GM04503 (cell line): ENCODE measurements at places on chromosomes 11 and 22.

DNA sequence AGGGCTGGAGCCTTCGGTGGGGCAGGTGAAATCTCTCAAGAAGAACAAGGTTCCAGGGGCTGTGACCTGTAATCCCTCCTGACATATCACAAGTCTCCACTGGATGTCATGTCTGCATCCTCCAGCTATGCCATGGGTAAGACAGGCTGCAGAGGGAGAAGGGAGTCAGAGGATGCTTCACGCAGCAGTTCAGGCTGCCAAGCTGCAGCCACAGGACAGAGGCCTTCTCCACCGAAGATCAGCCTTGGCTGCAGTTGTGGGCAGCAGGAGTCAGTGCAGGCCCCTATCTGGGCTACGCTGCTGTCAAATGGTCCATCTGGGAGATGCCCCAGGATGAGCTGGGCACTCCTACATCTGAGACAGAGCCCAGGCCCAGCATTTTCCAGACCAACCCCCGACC is 25.0 kb downstream of the DKK3 start:
- no peak for DNase-seq

- DNase-seq: no peak
These were observed 14.1 kb downstream of the VSIG10L2 start for GRCh38 chr11:125959931-125960330.

GRCh38 chr22:38286915-38287669 is 14.3 kb upstream of the TMEM184B start:
- DNase-seq: no peak

DNA sequence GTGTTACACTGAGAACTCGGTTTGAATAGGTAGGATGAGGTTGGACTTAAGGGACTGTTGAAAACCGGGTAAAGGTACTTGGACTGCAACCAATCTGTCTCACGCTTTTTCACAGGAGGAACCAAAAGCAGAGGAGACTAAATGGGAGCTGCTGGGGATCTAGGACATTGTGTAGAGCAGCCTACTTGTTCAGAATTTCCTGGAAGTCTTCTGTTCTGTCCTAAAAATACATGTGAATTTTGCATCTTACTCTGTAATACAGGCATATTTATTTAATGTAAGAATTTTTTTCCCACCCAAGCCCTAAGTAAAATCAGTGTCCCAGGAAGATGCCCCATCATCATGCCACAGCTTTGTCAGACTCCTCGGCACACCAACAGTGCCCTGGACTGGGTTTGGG is 52.1 kb upstream of the TBCEL start:
- DNase-seq: no peak

GRCh38 chr22:22060200-22061084 is 77.9 kb upstream of the TOP3B start:
- no peak for DNase-seq

GRCh38 chr11:122604621-122605020 is 50.9 kb upstream of the UBASH3B start:
- DNase-seq: no peak

- peak; percentile 93 for DNase-seq
These were observed 90.9 kb downstream of the MICAL2 start for GRCh38 chr11:12200991-12201985.

DNA sequence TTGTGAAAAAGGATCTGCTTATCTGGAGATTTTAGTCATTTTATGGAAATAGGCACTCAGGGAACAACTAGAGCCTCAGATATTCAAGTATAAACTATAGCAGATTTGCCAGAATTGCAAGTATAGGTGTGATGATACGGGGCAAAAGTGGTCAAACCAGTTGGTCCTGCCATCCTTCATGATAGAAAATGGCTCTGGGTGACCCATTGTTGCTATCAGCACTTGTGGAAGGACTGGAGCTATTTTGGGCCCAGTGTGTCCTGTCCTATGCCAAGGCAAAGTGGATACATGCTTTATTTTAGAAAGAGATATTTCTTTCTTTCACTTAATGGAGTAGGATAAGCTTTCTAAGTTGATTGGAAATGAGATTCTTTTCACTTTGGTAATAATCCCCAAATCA is 85.2 kb downstream of the PPP6R3 start:
- no peak for DNase-seq

DNA sequence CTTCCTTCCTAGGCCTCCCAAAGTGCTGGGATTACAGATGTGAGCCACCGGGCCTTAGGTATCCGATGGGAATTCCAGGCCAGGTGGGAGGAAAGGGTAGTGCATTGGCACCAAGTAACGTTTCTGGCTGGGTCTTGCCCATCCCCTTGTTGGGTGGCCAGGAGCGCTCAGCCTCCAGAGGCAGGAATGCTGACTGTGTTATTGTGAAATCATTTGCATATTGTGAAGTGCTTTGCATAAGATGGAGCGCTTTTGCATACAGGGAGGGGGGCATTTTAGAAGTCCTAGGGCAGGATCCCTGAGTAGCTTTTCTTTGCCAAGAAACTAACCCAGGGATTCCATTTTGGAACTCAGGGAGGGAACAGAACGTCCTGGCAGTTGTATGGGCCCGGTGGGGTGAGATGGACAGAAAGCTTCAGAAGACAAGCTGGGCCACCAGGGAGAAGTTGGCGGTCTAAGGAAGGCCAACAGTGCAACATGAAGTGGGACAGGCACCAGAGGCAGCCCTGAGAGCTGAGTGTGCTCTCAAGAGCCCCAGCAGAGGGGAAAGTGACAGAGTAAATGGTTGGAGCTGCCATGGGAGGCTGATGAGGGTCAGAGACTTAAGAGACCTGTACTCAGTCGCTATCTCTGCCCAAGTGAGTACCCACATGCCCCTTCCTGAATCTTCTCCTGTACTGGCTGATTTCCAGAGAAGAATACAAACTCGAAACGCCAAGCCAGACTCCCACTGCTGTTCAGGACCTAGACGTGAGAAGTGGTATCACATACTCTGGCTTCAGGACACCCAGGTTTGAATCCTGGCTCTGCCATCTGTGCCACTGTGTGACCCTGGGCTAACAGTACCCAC is 1.3 kb upstream of the SLC39A13 start:
- DNase-seq: no peak

- no peak for DNase-seq
These were observed 138.2 kb upstream of the MTMR2 start for GRCh38 chr11:96062134-96062533.

DNA sequence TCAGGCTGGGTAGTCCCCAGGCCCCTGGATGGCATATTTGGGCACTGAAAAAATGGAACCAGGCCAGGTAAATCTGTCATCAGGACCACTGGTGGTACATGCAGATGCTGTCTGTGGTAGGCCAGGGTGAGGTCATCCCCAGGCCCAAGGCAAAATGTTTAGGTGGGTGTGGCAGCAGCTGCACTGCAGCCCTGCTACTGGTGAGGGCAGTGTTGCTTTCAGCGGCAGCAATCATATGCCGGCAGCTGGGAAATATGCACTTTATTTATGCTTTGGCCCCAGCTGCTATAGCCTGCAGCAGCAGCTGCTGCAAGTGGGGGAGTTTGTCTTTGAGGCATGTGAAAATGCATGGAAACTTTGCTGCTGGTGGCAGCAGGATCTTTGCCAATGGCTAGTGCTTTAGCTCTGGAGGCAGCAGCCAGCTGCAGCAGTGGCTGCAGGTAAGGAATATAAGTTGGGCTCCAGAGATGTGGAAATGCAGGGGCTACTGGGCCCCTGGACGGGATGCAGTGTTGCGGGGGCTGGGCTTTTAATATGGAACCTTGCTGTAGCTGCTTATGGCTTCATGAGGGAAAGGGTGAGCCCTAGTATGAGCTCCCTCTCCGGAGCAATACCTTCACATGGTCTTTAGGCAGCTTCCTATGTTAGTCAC is 365.7 kb upstream of the CADM1 start:
- DNase-seq: no peak

GRCh38 chr11:32081129-32081641 is 9.7 kb upstream of the RCN1 start:
- DNase-seq: peak; percentile 70

GRCh38 chr11:20421946-20422345 is 34.4 kb downstream of the PRMT3 start:
- DNase-seq: no peak

DNA sequence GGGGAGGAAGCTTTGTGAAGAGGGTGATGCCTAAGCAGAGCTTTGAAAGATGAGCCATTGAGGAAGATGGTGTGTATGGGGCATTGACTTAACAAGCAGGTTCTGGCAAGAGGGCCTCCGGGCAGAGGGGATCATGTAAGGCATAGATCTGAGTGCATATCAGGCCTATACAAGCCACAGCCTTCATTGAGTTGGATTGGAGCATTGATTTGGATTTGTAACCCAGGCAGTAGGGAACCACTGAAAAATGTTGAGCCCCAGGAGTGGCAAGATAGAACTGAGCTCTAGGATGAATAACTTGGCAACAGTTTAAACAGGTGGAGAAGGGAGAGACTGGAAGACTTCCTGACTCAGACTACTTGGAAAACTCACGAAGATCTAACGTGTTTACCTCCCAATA is 21.4 kb downstream of the PANX1 start:
- DNase-seq: no peak

GRCh38 chr11:67118181-67118766 is 789 bp upstream of the KDM2A start:
- DNase-seq: no peak

DNA sequence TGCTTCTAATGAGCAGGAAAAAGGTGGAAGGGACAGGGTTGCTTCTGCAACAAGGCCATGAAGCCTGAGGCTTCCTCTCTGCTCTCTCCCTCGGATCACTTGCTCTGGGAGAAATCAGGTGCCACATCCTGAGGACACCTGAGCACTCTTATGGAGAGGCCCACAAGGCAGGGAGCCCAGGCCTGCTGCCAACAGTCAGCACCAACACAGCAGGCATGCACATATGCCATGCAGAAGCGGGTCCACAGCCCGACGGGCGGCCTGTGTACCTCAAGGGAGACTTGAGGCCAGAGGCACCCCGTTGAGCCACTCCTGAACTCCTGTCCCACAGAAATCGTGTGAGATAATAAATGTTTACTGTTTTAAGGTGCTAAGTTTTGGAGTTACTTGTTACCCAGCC is 9.5 kb downstream of the TTLL12 start:
- DNase-seq: no peak

DNA sequence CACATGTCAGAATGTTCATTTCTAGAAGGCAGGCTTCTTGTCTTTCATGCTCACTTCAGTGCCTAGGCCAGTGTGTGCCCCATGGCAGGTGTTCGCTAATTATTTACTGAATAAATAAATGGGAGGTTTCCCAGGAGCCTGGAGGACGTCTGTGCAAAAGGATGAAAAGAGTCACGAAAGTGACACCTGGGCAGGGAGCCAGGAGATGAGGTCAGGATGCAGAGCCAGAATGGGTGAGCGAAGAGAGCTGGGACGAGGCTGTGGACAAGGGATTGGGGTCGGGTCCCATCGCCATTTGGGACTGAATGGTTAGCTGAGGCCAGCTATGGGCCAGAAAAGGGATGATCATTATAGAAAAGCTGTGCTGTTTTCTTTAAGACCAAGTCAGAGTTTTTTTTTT is 560.4 kb downstream of the TBC1D22A start:
- no peak for DNase-seq

DNA sequence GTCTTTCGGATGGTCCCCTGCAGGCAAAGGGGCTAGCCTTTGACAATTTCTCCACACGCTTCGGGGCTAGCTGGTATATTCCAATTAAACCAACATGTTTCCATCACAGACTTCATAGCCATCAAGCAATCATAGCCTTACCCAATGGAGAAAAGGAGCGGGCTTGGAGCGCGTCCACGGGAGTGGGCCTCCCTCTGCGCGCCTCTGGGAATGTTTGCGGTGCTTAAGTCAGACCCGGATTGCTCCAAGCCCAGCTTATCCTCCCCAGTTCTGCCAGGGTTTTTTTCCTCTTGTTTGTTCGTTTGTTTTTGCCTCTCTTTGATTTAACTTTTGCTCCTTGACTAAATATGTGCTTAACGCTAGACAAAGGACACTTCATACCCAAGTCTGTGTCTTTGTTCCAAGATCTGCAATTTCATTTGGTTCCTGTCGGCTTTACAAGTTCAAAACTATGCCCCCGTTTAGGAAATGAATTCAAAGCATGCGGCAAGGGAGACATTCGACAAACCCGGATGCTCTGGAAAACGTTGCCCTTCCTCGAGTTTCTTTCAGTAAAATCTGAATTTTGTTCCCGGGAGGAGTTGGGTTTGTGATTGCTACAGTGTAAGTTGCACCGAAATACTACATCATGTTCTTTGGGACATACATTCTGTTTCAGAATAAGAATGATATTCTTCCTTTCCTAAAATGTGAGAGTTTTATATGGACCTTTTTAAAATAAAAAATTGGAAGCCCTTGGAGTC is 1.0 kb upstream of the GLB1L2 start:
- DNase-seq: no peak

GRCh38 chr11:121894581-121894980 is 221.4 kb downstream of the BLID start:
- no peak for DNase-seq

DNA sequence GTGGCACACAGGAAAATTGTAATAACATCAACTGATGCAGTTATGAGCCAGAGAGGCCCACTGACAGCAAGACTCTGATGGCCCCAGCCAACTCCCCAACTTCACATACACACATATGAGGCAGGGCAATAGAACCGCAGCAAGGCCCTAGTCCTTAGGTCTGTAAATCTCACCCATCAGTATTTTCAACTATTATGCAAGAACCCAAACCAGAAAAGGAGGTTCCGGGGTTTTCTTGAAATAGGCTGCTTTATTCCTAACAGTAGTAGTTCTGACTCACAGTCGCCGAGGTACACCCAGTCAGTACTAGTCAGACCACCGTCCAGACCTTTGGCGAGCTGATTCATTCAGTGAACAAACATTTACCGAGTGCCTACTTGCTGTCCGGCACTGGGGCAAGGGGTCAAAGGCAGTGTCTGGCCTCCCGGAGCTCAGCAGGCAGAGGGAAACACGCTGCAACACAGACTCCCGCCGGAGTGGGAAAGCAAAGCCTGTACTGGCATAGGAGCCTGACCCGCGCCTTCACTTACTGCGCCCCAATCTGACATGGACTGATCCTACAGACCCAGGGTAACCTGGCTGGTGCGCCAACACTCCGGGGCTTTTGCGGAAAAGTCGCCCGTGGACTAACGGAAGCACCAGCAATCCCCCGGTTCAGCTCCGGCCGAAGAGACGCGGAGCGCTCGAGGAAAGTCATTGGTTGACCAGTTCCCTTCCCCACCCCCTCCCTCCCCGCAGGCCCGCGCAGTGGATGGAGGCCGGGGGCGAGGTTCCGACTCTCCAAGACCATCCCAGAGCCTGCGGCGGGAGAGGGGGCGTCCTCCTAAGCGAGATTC is 1.3 kb downstream of the PLEKHA7 start:
- DNase-seq: no peak

DNA sequence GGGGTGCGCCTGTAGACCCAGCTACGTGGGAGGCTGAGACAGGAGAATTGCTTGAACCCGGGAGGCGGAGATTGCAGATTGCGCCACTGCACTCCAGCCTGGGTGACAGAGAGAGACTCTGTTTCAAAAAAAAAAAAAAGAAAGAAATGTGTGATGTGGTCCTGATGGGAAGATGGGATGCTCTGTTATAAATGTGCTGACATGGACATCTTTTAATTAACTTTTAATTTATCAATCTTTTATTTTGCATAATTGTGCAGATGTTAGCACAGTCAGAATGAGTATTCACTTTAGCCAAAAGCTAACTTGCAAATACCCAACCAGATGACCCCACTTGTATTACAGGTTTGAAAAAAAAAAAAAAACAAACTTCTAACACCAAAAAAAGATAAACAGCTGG is 23.8 kb upstream of the USP47 start:
- DNase-seq: no peak

- no peak for DNase-seq
These were observed 2.6 kb downstream of the PDE3B start for GRCh38 chr11:14645985-14646900.

GRCh38 chr11:67261946-67262681 is 4.2 kb upstream of the GRK2 start:
- DNase-seq: no peak

- DNase-seq: no peak
These were observed 1240.1 kb downstream of the LRRC4C start for GRCh38 chr11:40219401-40219800.
